ENCODE measurements at places on chromosomes 7 and 10. TPM values are rescaled to one million over a fixed set of nuclear protein-coding genes. Genes with fewer than 3 reads are reported as not detected.

DNA sequence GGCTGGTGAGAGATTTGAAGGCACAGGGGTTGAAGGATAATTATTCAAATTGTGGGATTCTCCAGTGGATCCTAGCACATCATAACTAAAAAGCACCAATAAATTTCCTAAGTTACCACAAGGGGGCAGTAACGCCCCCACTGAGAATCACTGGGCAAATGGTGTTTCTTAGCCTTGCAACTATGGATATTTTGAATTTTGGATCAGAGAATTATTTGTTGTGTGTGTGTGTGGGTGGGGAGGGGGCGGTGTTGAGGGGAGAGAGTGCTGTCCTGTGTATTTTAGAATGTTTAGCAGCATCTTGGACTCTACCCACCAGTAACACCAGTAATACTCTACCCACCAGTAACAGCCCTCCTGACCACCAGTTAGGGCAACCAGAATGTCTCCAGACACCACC, 63.3 kb upstream of the PRKG1 start:
- DNase-seq: no peak
- H3K36me3 ChIP-seq: no peaks in the 10 kb centered on the region
- no peak overlapping the region for H3K27ac ChIP-seq
- no peak overlapping the region for H3K4me3 ChIP-seq

ZCWPW1 gene
- total RNA-seq: 4.9 TPM

DNA sequence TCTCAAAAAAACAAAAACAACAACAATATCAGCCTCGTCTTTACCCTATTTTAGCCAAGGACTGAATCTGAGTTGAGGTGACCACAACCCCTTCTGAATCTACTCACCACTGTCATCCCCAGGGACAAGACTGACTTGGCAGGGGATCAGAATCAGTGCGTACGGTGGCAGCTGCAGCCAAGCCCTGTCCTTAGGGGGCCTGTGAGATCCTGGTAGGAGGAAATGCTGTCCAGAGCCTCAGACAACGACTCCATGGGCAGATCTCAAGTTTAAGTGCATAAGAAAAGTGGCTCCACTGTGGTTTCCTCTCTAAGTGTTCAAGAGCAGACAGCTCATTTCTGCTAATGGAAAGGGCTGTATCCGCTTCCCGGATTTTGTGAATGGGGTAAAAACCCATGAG, 22.4 kb upstream of the CYTH3 start:
- no peaks in the 10 kb centered on the region for H3K27me3 ChIP-seq
- no peak overlapping the region for H3K27ac ChIP-seq
- H3K36me3 ChIP-seq: no peaks in the 10 kb centered on the region
- H3K4me1 ChIP-seq: no peaks in the 10 kb centered on the region

GPR37 gene
- total RNA-seq: 0.59 TPM

LAMB4 gene
- total RNA-seq: not detected

NRCAM gene
- 2.6 TPM for total RNA-seq

ZNF680 gene
- 13.6 TPM for total RNA-seq

BHLHA15 gene
- total RNA-seq: 1.2 TPM

- H3K4me1 ChIP-seq: peaks cover 10% of the 10 kb centered on the region
- no peaks in the 10 kb centered on the region for H3K36me3 ChIP-seq
- DNase-seq: no peak
- no peaks in the 10 kb centered on the region for H3K27me3 ChIP-seq
- no peak overlapping the region for H3K27ac ChIP-seq
- H3K4me3 ChIP-seq: no peak overlapping the region
Measured at GRCh38 chr10:13815756-13816155, 229.0 kb downstream of the PRPF18 start.

- no peaks in the 10 kb centered on the region for H3K4me1 ChIP-seq
- no peaks in the 10 kb centered on the region for H3K27me3 ChIP-seq
- H3K4me3 ChIP-seq: no peak overlapping the region
Measured at GRCh38 chr10:36018996-36019395, 376.9 kb upstream of the FZD8 start.

MALRD1 gene
- 6.0 TPM for total RNA-seq

TAC1 gene
- not detected for total RNA-seq

DNA sequence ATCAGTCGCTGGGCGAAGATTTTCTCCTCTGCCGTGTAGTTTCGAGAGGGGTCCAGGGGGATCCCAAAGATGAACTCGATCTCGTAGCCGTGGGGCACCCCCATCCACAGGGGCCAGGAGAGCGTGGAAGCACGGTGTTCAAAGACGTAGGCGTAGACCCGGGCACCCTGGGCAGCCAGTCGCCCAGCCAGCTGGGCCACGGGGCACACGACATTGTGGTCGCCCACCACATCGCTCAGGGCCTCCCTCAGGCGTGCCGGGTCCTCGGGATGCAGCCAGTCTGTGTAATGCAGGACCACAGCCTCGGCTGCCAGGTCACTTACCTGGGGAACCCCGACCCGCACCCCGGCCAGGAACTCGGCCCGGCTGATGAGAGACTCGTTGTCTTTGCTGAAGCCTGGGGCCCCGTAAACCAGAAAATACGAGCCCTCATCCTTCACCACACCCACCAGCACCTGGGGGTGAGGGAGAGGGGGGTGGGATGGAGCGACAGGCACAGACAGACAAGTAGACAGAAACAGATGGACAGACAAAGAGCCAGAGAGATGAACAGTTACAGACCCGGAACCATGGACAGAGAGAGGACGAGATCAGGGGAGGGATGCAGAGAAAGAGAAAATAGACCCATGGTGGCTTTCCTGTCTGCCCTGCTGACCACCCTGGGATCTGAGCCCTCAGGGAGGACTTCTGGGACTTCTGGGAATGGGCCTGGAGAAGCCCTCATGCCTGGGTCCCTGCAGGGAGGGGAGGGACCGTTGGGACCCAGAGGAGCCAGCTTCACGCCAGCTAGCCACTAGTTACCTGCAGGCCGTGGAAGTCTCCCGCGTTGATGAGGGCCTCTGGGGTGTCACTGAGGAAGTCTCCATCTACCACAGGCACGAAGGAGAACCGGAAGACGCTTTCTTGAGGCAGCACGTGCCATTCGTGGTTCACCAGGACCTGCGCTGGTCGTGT, 3.0 kb downstream of the ACHE start:
- H3K4me3 ChIP-seq: no peak overlapping the region
- peaks cover 42% of the 10 kb centered on the region for H3K27me3 ChIP-seq
- peaks cover 51% of the 10 kb centered on the region for H3K4me1 ChIP-seq
- H3K27ac ChIP-seq: no peak overlapping the region
- peaks cover 11% of the 10 kb centered on the region for H3K36me3 ChIP-seq

FBXL15 gene
- total RNA-seq: 16.6 TPM

DNA sequence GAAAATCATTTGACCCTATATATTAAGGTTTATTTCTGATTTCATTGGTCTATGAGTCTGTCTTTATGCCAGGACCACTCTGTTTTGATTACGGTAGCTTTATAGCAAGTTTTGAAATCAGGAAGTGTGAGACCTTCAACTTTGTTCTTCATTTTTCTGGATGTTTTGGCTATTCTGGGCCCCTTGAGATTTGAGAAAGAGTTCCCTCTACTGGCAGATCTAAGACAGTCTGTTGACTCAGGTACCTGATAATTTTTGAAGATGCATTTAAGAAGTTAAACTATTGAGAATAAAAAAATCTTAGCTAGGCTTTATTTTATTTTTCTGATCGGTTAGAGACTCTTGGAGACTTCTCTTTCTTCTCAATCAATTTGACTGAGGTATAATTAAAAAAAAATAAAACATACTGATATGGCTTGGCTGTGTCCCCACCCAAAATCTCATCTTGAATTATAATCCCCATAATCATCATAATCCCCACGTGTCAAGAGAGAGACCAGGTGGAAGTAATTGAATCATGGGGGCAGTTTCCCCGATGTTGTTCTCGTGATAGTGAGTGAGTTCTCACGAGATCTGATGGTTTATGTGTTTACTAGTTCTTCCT, 209.2 kb downstream of the SNX10 start:
- H3K4me1 ChIP-seq: no peaks in the 10 kb centered on the region
- no peaks in the 10 kb centered on the region for H3K27me3 ChIP-seq
- H3K4me3 ChIP-seq: no peak overlapping the region
- no peak overlapping the region for H3K27ac ChIP-seq
- no peak for DNase-seq
- H3K36me3 ChIP-seq: no peaks in the 10 kb centered on the region

UPK3B gene
- 16.6 TPM for total RNA-seq

DNA sequence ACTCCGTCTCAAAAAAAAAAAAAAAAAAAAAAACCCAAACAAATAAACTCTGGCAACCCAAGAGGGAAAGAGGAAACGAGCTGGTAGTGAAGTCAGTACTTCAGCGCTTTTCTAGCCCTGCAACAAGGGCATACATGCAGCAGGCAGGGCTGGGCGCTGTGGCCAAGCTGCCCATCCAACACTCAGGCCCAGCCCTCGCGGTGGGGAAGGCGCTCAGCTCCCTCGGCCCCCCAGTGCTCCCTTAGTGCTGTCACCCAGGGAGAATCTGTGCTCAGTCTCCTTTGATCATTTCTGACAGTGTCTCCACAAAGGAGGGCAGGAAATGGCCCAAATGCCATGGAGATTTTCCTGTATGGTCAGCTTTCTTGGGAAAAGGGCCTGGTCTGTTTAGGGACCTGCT, 97.2 kb downstream of the SMURF1 start:
- H3K27ac ChIP-seq: no peak overlapping the region
- H3K4me1 ChIP-seq: no peaks in the 10 kb centered on the region
- no peak for DNase-seq
- peaks cover 98% of the 10 kb centered on the region for H3K36me3 ChIP-seq
- H3K4me3 ChIP-seq: no peak overlapping the region

- H3K4me1 ChIP-seq: no peaks in the 10 kb centered on the region
- no peaks in the 10 kb centered on the region for H3K27me3 ChIP-seq
- DNase-seq: no peak
- no peak overlapping the region for H3K4me3 ChIP-seq
- no peaks in the 10 kb centered on the region for H3K36me3 ChIP-seq
Measured at GRCh38 chr7:1853431-1853985, 183.4 kb downstream of the ELFN1 start.

ITPRID1 gene
- 0.59 TPM for total RNA-seq

TFR2 gene
- 0.35 TPM for total RNA-seq

GRCh38 chr7:110841840-110842545, 248.9 kb upstream of the LRRN3 start:
- no peaks in the 10 kb centered on the region for H3K36me3 ChIP-seq
- no peak overlapping the region for H3K27ac ChIP-seq
- DNase-seq: no peak

- H3K4me3 ChIP-seq: no peak overlapping the region
- H3K4me1 ChIP-seq: no peaks in the 10 kb centered on the region
- no peak overlapping the region for H3K27ac ChIP-seq
- peaks cover 34% of the 10 kb centered on the region for H3K27me3 ChIP-seq
Measured at GRCh38 chr10:129881641-129882040, 82.4 kb downstream of the EBF3 start.

DNA sequence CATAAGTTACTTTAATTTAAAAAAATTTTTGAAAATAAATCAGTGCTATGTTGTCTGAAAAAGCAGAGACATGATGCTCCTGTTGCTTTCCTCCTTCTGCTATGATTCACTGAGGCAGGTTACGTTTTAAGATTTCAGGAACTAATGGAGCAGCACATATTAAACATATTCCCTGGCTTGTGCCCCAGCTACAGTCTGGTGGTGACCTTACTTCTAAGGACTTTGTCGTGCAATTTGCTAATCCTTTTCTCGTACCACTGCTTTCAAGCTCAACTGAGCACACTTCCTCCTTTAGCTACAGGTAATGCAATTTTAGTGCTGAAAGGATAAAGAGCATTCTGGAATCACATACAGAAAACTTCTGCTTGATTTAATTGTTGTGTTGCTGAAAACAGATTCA, 16.2 kb upstream of the PRR15 start:
- H3K27me3 ChIP-seq: no peaks in the 10 kb centered on the region
- no peak overlapping the region for H3K4me3 ChIP-seq
- no peak overlapping the region for H3K27ac ChIP-seq
- DNase-seq: no peak

- no peak overlapping the region for H3K27ac ChIP-seq
Measured at GRCh38 chr7:73960548-73960947, 67.4 kb upstream of the ELN start.

DNA sequence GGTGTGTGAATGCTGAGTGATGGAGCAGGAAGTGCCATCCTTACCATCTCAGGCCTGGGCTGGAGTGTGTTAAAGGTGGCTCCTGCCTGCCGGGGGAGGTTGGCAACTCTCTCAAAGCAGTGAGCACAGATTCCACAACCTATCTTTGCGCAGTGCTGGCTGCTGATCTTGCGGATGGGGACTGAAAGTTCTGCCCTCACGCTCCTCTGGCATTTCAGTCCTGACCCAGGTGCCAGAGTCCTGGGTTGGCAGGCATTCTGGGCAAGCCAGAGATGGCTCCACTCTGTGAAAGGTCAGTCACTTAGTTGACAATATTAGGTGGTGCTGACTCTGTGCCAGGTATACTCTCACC, 315.5 kb downstream of the RPS24 start:
- no peaks in the 10 kb centered on the region for H3K36me3 ChIP-seq
- no peaks in the 10 kb centered on the region for H3K4me1 ChIP-seq
- no peak for DNase-seq
- H3K27ac ChIP-seq: no peak overlapping the region
- H3K4me3 ChIP-seq: no peak overlapping the region

NEUROD6 gene
- not detected for total RNA-seq

- H3K27me3 ChIP-seq: no peaks in the 10 kb centered on the region
- peaks cover 16% of the 10 kb centered on the region for H3K4me1 ChIP-seq
- DNase-seq: no peak
Measured at GRCh38 chr7:90582164-90582563, 14.0 kb upstream of the CDK14 start.

PLXNA4 gene
- total RNA-seq: 4.3 TPM

LRRN3 gene
- 6.1 TPM for total RNA-seq

DNA sequence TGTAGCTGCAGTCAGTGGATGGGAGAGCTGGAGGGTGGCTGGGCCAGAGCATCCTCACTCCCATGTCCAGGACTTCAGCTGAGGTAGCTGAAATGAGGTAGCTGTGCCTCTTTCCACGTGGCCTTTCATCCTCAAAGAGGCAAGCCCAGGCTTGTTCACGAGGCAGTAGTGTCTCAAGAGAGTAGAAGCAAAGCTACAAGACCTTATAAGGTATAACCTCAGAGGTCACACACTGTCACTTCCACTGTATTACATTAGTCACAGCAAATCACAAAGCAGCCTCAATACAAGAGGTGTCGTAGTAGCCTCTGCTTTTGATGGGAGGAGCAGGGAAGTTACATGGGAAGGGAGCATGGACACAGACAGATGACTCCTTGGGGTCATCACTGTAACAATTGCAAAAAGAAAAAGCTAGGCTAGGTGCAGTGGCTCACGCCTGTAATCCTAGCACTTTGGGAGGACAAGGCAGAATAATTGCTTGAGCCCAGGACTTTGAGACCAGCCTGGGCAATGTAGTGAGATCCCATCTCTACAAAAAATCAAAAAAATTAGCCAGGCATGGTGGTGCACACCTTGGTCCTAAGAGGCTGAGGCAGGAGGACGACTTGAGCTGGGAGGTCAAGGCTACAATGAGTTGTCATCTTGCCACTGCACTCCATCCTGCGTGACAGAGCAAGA, 97.5 kb downstream of the SKIDA1 start:
- H3K4me1 ChIP-seq: no peaks in the 10 kb centered on the region
- H3K27ac ChIP-seq: no peak overlapping the region
- no peak overlapping the region for H3K4me3 ChIP-seq
- H3K27me3 ChIP-seq: no peaks in the 10 kb centered on the region
- DNase-seq: no peak

GRCh38 chr10:43982250-43982649, 333.6 kb upstream of the ZNF32 start:
- no peak overlapping the region for H3K27ac ChIP-seq
- no peak for DNase-seq
- H3K4me1 ChIP-seq: peaks cover 8% of the 10 kb centered on the region
- H3K4me3 ChIP-seq: no peak overlapping the region
- H3K27me3 ChIP-seq: no peaks in the 10 kb centered on the region

- H3K4me3 ChIP-seq: no peak overlapping the region
- H3K36me3 ChIP-seq: no peaks in the 10 kb centered on the region
- H3K27me3 ChIP-seq: no peaks in the 10 kb centered on the region
- H3K27ac ChIP-seq: no peak overlapping the region
Measured at GRCh38 chr7:155053002-155053401, 17.1 kb upstream of the HTR5A start.

- no peaks in the 10 kb centered on the region for H3K4me1 ChIP-seq
- DNase-seq: no peak
- H3K27ac ChIP-seq: no peak overlapping the region
Measured at GRCh38 chr7:11648101-11648500, 183.9 kb downstream of the THSD7A start.
